ENCODE measurements at places on chromosomes 7 and 10.

DNA sequence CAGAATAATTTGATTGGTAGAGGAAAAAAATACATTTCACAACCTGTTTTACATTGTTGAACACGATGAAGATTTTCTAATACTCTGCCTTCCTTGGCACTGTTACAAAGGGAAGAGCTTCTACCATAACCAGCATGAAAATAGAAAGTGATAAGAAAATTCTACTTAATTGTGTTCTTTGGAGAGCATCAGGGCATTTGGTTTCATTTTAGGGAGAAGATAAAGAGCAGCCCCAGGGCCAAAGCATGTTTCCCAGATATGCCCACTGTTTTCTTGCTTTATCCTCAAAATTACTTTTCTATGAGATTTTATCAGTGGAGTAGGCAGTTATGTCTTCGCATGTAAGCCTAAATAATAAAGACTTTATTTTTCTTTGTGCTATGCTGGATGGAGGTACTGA is 9.5 kb downstream of the CHRM2 start:
- no peak for DNase-seq

DNA sequence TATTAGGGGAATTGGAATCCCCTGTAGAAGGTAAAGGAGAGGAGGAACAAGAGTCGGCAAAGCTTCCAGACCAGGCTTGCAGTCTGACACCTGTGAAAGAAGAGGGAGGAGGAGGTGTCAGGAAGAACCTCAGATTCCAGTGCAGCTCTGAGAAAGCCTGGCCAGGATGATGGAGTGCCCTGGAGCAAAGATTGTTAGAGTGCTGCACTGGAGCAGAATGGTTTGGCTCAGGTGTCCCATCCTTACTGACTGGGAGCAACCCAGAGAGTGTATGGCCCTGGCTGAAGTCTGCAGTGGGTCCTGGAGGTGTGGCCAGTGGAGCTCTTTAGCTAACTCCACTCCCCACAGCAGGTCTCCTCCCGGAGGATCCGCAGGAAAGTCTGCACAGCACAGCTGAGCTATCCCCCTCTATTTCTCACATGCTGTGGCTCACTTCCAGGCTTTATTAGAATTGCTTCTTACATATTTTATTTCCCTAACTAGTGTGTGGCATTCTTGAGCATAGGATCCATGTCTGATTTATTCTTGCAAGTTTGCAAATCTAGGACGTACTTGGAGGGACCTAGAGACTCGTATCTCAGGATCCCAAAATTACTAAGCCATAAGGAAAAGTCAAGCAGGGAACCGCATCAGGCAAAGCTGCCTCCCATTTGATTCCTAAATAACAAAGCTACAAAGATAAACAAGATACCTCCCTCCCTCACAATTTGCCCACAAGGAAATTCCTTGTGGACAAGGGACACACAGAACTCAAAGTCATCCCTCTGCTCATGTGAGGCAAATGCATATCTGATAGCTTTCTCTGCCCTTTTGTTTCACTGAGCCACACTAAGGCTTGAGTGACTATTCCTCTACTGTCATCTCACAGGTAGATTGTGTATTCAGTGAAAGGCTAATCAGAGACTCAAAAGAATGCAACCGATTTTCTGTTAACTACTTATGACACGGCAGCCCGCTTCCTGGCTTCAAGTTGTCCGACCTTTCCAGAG is 58.8 kb downstream of the VIM start:
- DNase-seq, result no peak

- DNase-seq, result no peak
Observed at GRCh38 chr10:35611750-35612149, 6.6 kb downstream of the GJD4 start.

- DNase-seq, result peak; percentile 71
Observed at GRCh38 chr10:22230158-22230833, 12.5 kb upstream of the EBLN1 start.

GRCh38 chr10:129523723-129524316 is 56.8 kb downstream of the MGMT start:
- DNase-seq, result no peak

GRCh38 chr10:102523250-102524029 is 19.7 kb downstream of the SUFU start:
- DNase-seq, result no peak

DNA sequence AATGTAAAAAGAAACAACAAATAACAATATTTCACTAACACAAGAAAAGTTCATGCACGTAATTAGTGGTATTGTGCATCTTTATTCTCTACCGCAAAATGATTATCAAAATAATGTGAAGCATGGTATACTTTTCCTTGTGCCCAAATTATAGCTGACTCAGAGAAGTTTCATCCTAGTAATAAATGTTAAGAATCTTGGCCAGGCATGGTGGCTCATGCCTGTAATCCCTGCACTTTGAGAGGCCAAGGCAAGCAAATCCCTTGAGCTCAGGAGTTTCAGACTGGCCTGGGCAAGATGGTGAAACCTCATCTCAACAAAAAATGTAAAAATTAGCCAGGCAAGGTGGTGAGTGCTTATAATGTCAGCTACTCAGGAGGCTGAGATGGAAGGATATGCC is 105.0 kb downstream of the KMT2C start:
- DNase-seq, result no peak

GRCh38 chr7:16563281-16564022 is 36.8 kb downstream of the LRRC72 start:
- no peak for DNase-seq

GRCh38 chr7:20788420-20788990 is 1.8 kb upstream of the SP8 start:
- DNase-seq, result no peak

DNA sequence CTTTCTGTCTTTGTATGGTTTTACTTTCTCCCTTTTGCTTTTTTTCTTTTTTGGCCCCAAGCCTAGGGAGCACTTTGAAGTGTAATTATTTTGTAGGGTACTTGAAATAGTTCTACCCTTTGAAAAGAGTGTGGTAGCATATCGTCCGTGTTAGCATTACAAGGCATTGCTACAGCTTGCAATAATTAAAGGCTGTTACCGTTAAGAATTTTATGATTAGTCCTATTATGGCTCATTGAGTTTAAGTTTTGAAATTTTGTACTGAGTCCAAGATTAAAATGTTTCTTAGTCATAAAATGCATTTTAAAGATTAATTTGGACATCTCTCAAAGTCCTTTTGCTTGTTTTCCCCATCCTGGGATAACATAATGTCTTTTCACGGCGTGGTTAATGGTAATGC is 490.0 kb upstream of the LRRN3 start:
- DNase-seq, result no peak

DNA sequence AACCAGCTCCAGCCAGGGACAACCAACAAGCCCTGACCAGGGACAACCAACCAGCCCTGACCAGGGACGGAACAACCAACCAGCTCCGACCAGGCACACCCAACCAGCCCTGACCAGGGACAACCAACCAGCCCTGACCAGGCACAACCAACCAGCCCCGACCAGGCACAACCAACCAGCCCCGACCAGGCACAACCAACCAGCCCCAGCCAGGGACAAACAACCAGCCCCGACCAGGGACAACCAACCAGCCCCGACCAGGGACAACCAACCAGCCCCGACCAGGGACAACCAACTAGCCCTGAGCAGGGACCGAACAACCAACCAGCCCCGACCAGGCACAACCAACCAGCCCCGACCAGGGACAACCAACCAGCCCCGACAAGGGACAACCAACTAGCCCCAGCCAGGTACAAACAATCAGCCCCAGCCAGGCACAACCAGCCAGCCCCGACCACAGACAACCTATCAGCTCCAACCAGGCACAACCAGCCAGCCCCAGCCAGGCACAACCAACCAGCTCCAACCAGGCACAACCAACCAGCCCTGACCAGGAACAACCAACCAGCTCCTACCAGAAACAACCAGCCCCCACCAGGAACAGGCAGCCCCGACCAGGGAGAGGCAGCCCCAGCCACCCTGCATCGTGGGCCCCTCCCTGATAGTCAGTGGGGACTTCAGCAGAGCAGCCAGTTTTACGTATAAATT is 56.4 kb downstream of the PROSER2 start:
- DNase-seq, result no peak

DNA sequence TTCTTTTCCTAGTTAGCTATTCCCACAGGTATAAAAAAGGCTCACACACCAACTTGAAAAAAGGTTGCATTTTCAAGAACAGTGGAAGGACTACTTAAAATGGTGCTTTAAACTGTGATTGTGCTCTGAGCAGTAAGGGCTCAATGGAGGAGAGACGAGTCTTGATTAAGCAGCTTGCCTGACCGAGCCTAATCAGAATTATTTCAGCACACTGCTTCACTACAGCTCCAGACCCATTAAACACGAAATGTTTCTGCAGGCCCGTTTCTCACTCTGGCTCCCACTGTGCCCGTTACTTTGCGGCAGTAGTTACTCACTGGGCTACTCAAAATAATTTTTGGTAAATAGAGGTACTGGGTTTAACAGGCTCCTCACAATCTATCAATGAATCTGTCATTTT is 126.0 kb downstream of the NRCAM start:
- no peak for DNase-seq

DNA sequence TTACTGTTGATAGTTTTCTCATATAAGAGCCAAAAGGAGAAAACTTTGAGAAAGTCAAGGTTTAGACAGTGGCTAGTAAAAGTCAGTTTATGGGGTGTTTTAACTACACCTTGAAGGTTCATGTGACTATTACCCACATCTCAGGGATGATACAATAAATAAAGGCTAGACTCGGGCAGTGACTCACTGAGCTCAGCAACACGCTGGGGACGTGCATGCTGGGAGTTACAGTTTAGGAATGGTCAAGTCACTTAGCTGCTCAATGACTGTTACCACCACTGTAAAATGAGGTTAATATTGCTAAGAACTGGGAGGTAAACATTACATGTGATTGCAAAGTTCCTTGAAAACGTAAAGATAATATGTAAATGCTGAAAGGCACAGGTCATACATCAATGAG is 1254.4 kb upstream of the PHF14 start:
- DNase-seq, result no peak

- no peak for DNase-seq
Observed at GRCh38 chr7:52831321-52831720, 204.1 kb upstream of the POM121L12 start.

- no peak for DNase-seq
Observed at GRCh38 chr10:117320050-117320665, 55.1 kb downstream of the PDZD8 start.

- no peak for DNase-seq
Observed at GRCh38 chr10:47092376-47092775, 181.1 kb downstream of the PTPN20 start.

GRCh38 chr7:1965579-1966294 is 267.0 kb downstream of the MAD1L1 start:
- no peak for DNase-seq

DNA sequence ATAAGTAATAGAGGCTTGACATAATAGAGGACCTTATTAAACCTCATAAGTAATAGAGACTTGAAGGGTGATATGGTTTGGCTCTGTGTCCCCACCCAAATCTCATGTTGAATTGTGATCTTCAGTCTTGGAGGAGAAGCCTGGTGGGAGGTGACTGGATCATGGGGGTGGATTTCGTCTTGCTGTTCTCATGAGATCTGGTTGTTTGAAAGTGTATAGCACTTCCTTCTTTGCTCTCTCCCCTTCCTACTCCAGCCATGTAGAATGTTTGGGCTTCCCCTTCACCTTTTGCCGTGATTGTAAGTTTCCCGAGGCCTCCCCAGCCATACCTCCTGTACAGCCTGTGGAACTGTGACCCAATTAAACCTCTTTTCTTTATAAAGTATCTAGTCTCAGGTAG is 8.6 kb downstream of the KIFBP start:
- no peak for DNase-seq

DNA sequence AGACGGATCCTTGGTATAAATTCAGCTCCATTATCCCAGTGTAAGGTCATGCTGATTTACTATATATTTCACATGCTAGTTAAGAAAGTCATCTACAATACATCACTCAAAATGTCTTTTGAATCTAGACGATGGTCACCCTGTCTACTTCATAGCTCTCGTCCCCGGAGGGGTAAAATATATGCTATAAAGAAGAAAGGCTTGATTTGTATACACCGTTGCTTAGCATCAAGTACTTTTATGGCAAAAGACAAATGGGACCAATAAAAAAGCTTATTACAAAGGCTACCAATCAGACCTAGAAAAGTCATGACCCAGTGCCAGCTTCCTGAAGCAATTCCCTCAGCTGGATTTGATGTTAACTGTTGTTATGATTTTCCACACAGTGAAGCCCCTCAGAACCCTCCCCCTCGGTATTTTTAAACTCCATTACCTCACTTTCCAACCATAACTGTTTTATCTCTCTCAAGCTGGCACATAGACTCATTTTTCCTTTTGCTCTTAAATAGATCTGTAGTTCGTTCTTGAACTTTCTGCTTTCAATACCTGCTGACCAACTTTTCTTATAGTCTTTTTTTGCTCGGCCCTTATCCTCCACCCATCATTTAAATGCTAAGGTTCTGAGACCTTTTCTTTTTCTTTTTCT is 104.9 kb downstream of the DOCK4 start:
- no peak for DNase-seq

- DNase-seq, result no peak
Observed at GRCh38 chr7:44110719-44111635, 6.8 kb downstream of the AEBP1 start.

DNA sequence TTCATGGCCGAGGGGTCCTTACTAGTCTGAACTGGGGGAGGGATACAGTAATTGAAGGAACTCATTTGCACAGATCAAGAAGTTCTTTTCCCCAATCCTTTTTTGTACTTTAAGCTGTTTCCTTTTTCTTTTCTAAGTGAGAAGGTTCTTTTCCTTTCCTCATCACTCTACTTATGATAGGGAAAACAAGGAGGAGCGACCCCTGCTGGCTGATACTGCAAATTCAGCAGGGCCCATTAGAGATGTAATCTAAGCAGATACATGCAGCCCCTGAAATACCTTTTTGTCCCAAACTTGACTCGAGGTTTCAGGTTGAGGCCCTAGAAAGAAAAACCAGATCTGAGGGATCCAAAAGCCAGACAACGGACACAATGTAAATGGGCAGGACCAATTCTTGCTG is 305.5 kb downstream of the DNAJB9 start:
- DNase-seq, result no peak

DNA sequence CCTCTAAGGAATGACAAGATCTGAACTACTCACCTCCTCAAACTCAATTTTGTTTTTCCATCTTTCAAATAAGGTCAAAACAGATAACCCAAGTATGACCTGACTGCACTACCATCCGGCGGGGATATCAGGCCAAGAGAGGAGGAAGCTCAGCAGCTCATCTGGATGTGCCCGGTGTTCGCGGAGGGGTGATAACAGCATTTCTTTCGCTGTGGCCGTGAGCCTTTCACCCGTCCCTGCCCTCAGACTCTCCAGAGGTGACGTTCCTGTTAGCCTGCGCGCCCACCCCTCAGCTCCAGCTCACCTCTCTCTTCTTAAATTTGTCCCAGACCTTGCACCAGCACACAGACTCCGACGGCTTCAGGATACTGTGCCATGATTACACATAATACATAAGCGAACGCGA is 526 bp downstream of the ZNF248 start:
- peak; percentile 26 for DNase-seq

DNA sequence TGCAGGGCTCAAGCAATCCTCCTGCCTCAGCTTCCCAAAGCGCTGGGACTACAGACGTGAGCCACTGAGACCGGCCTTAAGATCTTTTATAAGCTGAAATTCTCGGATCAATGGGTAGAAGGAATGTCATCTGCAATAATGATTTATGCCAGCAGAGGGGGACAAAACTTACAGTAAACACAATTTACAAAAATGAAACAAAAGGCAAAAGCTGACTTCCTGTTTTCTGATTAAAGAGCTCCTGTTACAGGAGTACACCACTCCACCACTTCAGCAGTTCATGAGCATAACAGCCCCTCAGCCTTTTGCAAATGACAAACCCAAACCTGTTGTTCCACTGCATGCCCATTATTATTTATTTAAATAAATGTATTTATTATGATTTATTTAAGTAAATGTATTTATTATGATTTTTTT is 88.5 kb upstream of the ATP6V0A4 start:
- DNase-seq, result peak; percentile 84

- DNase-seq, result no peak
Observed at GRCh38 chr10:58367069-58367468, 18.1 kb upstream of the TFAM start.
